ENCODE measurements at places on chromosomes 5 and 9.

GRCh38 chr9:21993893-21994555, at the start of gene CDKN2A:
TSS of gene CDKN2A (minus strand) at chr9:21994392.
- DNase-seq, result no peak

DNA sequence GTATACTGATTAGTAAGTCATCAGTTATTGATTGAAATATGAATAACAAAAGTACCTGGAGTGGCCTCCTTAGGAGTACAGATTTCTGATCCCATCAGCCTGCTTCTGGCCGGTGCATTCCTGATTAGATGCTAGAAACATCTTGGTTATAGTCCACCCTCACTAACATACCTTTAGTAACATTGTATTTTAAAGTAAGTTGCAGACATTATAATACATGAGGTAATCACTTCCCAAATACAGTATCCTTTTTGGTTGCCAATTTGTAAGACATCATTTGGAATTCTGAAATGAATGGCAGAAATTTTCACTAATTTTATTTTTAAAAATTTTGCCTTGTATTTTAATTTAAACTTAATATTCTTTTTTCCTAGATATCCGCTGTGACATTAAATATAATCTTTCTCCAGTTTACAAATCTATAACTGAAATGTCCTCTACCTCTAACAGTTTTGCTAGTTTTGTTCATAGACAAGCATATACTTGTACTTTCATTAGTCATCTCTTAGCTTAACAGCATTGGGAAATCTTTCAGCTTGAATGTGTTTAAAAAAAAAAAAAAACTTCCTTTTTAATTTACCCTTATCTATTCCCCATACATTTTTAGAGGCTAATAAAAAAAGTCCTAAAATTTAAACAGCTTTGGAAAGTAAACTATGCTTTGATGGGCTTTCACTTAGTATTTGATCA, 178.9 kb downstream of the XRCC4 start:
- DNase-seq, result no peak

GRCh38 chr9:128412120-128412790, 8.4 kb upstream of the CERCAM start:
- peak; percentile 18 for DNase-seq

DNA sequence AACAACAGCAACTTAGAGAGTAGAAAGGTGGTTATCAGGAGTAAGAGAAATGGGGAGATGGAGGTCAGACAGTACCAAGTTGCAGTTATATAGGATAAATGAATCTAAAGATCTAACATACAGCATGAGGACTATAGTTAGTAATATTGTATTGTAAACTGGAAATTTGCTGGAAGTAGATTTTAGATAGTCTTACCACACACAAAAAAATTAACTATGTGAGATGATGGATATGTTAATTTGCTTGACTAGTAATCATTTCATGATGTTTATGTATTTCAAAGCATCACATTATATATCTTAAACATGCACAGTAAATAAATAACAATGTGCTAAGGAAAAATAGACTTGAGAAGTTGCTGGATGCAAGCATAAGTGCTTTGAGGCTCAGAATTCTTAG, 622.1 kb downstream of the CCDC171 start:
- DNase-seq, result no peak

GRCh38 chr5:126884269-126884819, 107.4 kb downstream of the LMNB1 start:
- no peak for DNase-seq

- DNase-seq, result no peak
These were observed 34.4 kb upstream of the NSMF start for GRCh38 chr9:137493364-137494103.

GRCh38 chr5:55597014-55597981, 62.5 kb upstream of the PLPP1 start:
- no peak for DNase-seq

GRCh38 chr5:72541501-72542225, 34.5 kb upstream of the ZNF366 start:
- no peak for DNase-seq

GRCh38 chr5:88997937-88998336, 115.0 kb upstream of the MEF2C start:
- no peak for DNase-seq

GRCh38 chr9:109801484-109801883, 21.5 kb downstream of the PALM2AKAP2 start:
- no peak for DNase-seq

- DNase-seq, result no peak
These were observed 24.9 kb upstream of the PTGES start for GRCh38 chr9:129777769-129778130.

- DNase-seq, result no peak
These were observed 61.2 kb upstream of the TAF11L2 start for GRCh38 chr5:17436761-17437221.

GRCh38 chr5:149212198-149212951, 59.3 kb upstream of the AFAP1L1 start:
- no peak for DNase-seq

DNA sequence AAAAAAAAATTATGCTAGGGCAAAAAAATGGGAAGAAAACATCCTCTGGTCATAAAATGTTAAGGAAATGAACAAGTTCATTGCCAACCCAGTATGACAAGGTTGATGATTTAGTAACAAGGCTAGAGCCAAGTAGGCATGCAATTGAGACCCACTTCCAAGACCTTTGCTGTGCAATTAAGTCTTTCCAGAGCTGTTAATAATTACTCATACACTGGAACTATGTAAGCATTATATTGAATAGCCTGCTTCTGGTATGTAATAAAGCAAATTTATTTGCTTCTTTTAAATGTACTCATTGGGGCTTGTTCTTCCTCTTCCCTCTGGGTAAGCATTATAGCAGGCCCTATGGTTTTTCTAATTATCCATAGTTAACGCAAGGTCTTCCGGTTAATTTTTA, 32.5 kb upstream of the SNAPC3 start:
- DNase-seq, result no peak

DNA sequence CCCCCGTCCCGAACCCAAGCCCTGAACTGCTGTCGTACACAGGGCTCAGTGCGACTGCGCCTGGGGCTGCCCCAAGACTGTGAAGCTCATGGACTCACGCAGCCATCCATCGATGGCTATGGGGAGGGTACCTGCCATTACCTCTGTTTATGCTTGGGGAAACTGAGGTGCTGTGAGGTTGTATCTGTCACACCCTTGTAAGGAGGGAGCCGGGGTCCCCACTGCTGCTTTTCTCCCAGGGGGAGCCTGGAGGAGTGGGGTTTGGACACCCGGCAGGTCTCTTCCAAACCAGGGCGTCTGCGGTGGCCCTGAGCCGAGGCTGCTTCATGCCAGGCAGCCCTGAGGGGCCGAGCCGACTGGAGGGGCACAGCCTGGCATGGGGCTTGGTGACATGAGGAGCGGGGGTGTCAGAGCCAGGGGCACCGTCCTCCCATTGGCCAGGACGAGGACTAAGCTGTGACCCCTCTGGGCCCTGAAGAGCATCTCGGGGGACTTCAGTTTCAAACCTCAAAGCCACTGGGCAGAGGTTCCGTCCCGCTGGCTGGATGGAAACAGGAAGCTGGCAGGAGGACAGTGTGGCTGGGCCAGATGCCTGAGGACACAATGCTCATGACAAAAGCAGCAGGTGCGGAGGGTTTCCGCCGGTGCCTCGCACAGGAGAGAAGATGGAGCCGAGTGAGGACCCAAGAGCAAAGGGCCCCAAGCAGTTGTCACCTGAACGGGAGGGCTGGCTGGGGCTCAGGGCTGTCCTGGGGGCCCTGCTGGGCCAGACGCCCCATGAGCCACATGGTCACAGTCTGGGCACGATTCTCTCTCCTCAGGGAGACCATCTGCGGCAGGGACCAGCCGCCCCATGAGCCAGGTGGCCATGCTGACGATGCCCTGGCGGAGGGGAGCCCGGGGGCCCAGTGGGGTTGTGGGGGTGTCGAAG, 54.4 kb upstream of the EXOC3 start:
- DNase-seq, result no peak

DNA sequence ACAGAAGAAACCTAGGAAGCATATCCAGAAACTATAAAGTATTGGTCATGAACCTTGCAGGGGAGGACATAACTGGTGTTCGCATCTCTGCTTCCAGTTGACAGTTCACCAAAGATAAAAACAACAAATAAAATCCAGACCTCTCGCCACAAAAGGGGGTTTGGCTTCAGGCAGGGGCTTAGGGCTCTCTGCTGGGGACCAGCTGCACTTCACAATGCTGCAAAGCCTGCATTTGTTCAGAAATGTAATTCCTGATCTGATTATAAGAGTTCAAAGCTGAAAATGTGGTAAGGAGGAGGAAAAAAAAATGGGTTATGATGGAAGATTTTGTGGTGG, 79.0 kb downstream of the PDE4D start:
- DNase-seq, result no peak

Measured in effector CD8-positive, alpha-beta T cell (primary cell).